ENCODE measurements at places on chromosomes 4 and X. TPM values are rescaled to one million over a fixed set of nuclear protein-coding genes. Genes with fewer than 3 reads are reported as not detected.

Gene KLHL4
- 2.0 TPM for total RNA-seq

Gene FREM3
- not detected for total RNA-seq

Gene PRR32
- total RNA-seq, result 0.89 TPM

Gene PNCK
- 7.6 TPM for total RNA-seq

Gene NR3C2
- total RNA-seq, result 17.3 TPM

- DNase-seq, result no peak
Measured at GRCh38 chr4:128793859-128794672, 15.4 kb upstream of the JADE1 start.

GRCh38 chr4:15398001-15398400 lies 29.8 kb upstream of the C1QTNF7 start:
- DNase-seq, result no peak

- DNase-seq, result no peak
Measured at GRCh38 chr4:25874655-25875054, 11.9 kb upstream of the SEL1L3 start.

DNA sequence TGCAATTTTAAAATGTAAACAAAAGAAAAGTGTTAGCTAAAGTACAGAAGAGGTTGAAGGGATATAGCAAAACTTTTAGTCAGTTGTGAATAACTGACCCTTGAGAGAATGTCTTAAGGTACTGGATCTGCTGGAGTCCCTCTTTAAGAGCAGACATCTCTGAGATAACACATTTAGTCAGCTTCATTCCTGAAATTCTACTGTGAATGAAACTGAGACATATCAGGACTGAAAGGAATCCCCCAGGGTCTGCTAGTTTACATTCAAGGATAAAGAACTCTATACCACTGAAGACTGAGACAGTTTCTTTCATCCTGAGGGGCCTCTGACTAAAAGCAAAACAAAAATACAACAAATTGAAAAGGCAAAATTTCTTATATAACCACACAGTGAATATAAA lies 54.4 kb downstream of the PGRMC1 start:
- DNase-seq, result no peak

- no peak for DNase-seq
Measured at GRCh38 chr4:73822812-73823504, 13.5 kb upstream of the CXCL6 start.

GRCh38 chr4:135269125-135269890 lies 1067.7 kb upstream of the PABPC4L start:
- DNase-seq, result no peak

- no peak for DNase-seq
Measured at GRCh38 chrX:28998609-28999135, 411.4 kb downstream of the IL1RAPL1 start.

GRCh38 chr4:1249731-1250526 lies 999 bp upstream of the CTBP1 start:
- DNase-seq, result peak; percentile 74
